Activated CD4-positive, alpha-beta T cell treated with anti-CD3 and anti-CD28 coated beads, Interleukin-2, Interleukin-4, amounts not matched to agents 100 ng/mL and 50 ng/mL, durations not matched to agents 16 hours and 8 hours (primary cell): ENCODE measurements at places on chromosomes 12 and 14.

- peak; percentile 91 for DNase-seq
Observed at GRCh38 chr14:61472011-61472672, 150.8 kb downstream of the PRKCH start.

DNA sequence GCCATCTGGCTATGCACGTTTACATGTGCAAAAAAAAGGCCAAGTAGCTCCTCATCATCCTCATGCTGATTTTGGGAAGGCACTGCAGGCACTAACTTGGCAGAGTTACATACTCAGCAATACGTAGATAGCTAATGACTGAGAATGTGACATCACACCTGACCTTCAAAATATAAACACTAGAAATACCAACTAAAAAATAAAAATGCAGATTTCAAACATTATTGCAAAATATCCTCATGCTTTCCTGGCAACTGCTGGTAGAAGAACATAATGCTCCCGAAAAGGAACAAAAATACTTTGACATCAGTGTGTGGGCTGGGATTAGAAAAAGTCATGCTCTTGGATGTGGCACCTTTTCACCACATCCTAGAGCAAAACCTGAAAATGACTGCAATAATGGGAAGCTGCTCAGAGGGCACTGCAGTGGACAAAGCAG lies 153.2 kb upstream of the ABCD2 start:
- DNase-seq = no peak

DNA sequence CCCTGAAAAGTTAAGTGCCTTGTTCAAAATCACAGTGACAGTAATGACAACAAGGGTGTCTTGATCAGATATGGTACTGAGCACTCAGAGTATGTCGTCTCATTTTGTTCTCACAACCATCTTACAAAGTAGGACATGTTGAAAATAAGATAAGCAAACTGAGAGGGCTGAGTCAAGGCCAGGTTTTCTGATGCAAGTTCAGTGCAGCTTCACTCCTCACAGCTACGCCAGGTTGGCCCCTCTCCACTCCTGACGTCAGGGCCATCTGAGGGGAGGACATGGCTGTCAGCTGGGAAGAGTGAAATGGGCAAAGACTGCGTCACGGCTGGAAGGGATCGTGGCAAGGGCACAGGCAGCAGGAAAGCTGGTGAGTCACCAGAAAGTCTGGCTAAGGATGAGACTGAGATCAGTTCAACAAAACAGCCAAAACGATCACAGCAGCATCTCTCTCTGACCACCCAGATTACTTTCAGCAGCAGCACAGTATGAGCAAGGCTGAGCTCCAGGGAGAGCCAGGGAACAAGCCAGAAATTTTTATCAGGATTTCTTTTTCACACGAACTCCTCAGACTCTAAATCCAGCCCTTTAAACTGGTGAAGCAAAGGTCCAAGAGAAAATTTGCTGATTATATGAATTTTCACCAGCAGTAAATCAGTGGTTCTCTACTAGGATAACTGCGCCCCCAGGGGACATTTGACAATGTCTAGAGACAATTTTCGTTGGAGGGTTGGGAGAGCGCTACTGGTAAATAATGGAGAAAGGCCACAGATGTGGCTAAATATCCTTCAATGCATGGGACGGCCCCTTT lies 297.9 kb upstream of the AMIGO2 start:
- no peak for DNase-seq

DNA sequence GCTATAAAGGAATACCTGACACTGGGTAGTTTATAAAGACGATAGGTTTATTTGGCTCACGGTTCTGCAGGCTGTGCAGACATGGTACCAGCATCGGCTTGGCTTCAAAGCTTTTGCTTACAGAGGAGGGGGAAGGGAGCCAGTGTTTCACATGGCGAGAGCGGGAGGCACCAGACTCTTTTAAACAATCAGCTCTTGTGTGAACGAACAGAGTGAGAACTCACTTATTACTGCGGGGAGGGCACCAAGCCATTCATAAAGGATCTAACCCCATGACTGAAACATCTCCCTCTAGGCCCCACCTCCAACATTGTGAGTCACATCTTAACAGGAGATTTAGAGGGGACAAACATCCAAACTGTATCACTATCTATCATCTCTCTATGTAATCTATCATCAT lies 227.4 kb downstream of the TMEM132D start:
- DNase-seq = no peak

DNA sequence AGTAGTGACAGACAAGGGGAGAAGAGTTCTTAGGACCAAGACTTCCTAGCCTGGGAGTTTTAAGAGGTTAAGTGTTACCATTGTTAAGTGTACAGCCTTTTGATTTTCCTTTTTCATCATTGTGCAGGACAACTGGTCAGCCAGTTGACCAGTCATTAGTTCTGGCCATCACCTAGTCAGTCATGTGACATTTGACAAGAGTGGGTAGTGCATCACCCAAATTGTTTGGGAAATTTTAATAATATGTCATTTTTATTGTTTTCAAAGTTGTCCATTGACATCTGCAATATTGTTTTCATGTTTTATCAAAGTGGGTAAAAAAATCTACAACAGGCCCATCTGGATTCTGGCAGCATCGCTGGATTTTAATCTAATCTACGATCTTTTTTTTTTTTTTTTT lies 15.5 kb downstream of the SINHCAF start:
- DNase-seq = no peak

DNA sequence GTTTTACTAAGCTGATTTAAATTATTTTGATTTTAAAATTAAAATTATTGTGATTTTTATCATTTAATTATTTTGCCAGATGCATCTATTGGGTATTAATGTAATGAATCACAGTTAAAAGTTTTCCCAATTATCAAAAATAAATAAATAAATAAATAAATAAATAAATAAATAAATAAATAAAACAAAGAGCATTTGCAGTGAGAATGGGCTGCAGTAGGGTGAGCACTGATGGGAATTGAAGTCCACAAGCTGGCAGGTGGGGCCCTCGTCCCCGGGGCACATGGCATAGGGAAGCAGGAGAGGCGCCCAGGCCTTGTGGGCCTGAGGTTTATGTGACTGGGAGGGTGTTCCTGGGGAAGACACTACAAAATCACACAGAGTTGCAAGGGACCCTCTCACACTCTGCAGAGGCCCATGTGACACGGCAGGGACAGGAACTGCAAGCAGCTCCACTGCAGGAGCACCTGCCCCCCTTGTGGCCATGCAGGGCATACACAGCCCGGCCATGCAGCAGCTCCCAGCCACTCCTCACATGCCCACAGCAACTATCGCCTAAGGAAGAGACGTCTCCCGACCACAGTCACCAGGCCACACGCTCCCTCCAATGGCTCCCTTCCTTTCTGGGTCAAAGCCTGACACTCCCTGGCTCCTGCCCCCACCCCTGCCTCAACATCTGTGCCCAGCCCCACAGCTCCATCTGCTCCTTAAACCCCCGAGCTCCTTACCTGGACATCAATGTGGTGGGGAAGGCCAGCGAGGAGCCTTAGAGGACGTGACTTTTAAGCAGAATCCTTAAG lies 256.3 kb upstream of the SFSWAP start:
- peak; percentile 37 for DNase-seq

DNA sequence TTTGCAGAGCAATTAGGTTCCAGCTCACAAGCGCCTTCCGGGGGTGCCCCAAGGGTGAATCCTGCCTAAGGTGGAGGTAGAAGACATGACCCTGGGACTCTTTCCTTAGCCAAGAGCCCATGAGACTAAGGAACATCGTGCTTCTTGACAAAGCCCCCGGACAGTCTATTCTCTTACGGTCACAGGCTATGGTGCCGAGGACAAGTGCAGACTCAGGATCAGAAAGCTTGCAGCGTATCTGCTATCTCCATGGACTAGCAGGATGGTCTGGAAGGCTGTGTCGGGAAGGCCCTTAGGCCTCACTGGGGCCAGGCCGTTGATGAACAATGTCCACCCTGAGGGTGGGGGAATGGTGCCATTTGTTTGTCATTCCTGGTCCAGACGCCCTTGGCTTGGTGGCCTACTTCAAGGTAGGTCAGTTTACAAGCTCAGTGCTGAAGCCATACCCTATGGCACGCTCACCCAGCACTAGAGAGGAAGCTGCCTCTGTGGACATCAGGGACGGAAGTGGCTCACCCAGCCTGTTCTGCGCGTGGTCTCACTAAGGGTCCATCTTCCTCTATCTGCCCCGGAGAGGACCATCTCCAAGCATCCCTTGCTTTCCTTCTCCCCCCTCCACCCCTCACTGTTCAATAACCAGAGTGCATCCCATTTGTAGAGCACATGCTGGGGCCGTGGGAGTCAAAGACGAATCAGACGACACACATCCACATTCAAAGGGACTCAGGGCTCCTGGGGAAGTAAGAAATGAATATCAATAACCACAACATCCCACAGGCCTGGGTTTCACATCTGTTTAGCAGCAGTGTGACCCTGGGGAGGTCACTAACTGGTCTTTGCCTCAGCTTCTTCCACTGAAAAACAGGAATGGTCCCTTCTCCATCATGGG lies 45.0 kb upstream of the IQSEC3 start:
- DNase-seq = peak; percentile 33
